IPS-NIHi11 (cell line): ENCODE measurements at places on chromosomes 1 and 21.
A peak's percentile ranks its signal among the peaks of the same experiment; 100 is the strongest.

DNA sequence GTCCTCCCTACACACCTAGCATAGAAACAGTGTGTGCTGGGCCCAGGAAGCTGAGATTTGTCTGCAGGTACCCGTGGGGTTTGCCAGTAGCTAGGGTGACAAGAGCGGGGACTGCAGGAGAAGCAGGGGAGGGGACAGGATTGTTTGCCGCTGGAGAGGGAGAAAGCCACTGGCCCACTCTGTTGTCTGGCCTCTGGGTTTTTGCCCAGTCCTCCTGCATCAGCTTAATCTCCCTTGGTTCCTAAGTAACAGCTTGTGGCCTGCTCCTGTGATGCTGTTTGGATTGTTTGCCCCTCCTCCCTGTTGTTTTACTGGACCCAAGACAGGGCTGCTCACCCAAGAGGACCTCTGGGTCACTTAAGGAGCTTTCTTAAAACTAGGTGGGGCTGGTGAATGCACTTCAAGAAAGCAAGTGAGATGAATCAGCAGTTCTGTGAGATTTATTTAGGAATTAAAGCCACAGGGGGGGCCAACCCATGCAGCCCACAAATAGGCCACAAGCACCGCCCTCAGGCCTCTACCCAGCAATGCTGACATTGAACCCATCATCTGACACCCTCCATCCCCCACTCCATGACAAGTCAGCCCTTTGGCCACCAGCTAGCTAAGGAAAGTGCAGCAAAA is 142.8 kb downstream of the ZZZ3 start:
- DNase-seq = no peak

GRCh38 chr1:11795238-11795890 is 10.4 kb downstream of the MTHFR start:
- DNase-seq = no peak

DNA sequence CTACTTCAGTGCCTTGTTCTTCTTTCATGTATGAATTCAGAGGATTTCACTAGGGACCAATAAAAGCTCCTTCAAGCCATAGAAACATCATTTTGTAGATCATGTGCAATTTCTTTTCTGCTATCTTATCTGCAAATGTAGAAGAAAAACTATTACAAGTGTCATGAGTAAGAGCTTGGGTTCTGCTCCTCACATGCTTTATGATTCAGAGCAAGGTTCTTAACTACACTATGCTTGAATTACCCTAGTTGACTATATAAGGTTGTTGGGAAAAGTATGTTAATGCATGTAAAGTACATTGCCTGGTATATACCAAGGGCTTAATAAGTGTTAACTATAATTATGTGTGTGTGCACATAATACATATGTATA is 91.4 kb upstream of the S1PR1 start:
- DNase-seq = no peak

- no peak for DNase-seq
Observed at GRCh38 chr1:91817211-91817905, 68.6 kb downstream of the TGFBR3 start.

DNA sequence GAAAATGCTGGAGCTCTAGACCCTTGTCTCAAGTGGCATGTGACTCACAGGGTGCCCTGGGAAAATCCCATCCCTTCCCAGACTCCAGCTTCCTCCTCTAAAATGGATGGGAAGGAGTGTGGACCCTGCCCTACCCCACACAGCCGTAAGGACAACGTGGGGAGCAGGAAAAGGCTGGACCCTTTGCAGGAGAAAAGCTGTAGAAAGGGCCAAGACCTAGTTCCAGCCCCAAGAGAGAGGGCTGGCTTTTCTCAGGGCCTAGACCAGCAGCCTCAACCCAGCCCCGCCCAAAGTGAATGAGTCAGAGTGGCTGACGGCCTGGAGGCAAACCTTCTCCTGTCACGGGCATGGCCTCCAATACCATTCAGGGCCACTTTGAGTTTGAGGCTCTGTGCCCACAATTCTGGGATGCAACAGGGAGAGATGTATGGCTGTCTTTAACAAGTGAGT is 1.1 kb downstream of the LAMB3 start:
- peak; percentile 61 for DNase-seq

- no peak for DNase-seq
Observed at GRCh38 chr1:14841951-14842350, 243.5 kb downstream of the KAZN start.

DNA sequence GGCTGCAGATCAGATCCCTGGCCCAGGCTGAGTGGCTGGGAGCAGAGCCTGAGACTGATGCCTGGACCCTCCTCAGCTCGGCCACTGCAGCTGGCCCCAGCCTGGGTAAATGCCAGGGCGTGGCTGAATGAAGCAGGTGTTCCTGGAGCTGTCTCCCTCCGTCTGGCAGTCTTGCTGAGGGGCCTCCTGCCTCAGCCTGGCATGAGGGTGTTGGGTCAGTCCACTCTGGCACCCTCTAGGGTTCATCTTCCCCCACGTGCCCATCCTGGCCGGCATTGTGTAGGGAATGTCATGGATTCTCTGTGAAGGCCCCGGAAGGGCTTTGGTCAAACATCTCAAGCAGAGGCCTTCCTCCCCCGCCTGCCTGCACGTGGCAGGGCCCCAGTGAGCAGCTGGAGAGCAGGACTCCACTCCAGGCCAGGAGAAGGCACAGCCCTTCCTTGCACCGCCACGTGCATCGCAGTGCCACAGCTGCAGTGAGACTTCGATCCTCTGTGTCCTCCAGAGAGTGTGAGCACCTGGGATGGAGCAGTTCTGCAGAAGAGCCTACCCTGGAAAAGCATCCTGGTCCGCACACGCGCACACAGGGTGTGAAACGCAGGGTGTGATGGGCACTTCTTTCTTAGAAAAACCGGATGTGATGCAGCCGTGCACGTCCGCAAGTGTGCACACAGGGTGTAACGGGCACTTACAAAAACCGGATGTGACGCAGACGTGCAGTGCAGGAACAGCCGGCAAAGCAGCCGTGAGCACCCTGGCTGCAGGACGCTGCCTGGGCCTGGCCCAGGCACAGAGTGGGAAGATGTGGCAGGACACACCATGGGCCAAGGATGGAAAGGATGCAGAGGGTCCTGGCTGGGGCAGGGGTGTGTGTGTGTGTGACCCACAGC is 4.6 kb upstream of the KRTAP10-4 start:
- DNase-seq = no peak

GRCh38 chr1:18015719-18016118 is 91.9 kb upstream of the IGSF21 start:
- no peak for DNase-seq

- DNase-seq = no peak
Observed at GRCh38 chr1:243912347-243912746, 62.3 kb upstream of the AKT3 start.

GRCh38 chr1:209611771-209612570 is 28.5 kb downstream of the CAMK1G start:
- DNase-seq = peak; percentile 49

DNA sequence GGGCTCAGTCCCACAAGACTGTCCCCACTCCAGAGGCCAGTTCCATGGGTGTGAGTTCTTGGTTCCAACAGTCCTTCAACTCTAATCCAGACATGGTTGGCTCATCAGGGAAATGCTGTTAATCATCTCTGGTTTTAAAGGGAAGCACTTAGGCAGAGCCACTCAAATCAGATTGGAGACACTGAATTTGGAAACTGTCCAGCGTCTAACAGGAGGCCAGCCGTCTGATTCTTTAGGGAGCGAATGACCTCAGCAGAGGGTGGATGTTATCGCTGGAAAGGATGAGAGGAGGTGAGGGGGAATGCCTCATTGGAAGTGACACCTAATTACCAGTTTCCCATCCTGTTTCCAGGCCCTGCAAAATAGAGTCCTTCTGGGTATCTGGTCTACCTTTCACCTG is 22.8 kb upstream of the LRRC38 start:
- no peak for DNase-seq

GRCh38 chr1:23899070-23899469 is 14.1 kb downstream of the CNR2 start:
- no peak for DNase-seq

DNA sequence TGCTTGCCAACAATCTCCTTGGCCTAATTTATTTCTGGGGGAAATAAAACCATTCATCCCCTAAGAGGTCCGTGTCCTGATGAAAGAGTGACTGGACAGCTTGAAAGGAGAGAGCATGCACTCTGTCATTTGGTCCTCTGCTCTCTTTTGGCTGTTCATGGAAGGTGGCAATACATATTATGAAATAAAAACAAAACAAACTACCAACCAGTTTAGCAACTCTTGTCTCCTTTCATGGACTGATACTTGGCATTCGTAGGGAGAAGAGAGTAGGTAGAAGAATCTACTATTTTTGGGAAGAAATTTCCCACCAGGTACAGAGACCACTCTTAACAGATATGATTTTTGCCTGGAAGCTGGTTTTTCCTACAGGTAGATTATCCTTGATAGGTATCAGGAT is 746 bp upstream of the C1orf116 start:
- no peak for DNase-seq

- DNase-seq = peak; percentile 31
Observed at GRCh38 chr21:15520811-15521643, 208.8 kb upstream of the USP25 start.

GRCh38 chr1:81802707-81803430 is 2.1 kb downstream of the ADGRL2 start:
- DNase-seq = peak; percentile 36

- DNase-seq = no peak
Observed at GRCh38 chr21:33096426-33096825, 26.5 kb downstream of the OLIG1 start.

GRCh38 chr1:185215911-185216310 is 58.9 kb downstream of the SWT1 start:
- DNase-seq = no peak

GRCh38 chr1:221175249-221175648 is 296.0 kb downstream of the HLX start:
- DNase-seq = no peak
